ENCODE measurements at places on chromosomes 16 and 17. TPM values are rescaled to one million over a fixed set of nuclear protein-coding genes. Genes with fewer than 3 reads are reported as not detected.
A peak's percentile ranks its signal among the peaks of the same experiment; 100 is the strongest.

The KRTAP2-3 gene
- not detected for total RNA-seq

DNA sequence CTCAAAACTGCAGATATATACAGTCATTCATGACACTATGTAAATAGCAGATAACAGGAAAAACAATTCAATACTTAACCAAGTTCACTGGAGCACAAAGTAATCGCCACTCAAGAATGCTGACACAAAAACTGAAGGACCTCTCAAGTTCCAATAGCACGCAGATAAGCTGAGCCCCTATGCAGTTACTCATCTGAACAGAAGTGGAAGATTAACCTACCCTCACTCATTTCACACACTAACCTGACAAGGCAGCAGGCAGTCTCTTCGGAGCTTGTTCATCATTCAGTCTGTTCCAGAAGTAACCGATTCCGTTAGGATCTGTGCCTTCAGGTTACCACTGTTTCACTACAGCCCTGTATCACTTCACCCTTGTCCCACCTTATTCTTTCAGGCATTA is 6.0 kb downstream of the HELZ start:
- DNase-seq = no peak

The NRN1L gene
- total RNA-seq = 0.67 TPM

The KRTAP4-3 gene
- total RNA-seq = not detected

DNA sequence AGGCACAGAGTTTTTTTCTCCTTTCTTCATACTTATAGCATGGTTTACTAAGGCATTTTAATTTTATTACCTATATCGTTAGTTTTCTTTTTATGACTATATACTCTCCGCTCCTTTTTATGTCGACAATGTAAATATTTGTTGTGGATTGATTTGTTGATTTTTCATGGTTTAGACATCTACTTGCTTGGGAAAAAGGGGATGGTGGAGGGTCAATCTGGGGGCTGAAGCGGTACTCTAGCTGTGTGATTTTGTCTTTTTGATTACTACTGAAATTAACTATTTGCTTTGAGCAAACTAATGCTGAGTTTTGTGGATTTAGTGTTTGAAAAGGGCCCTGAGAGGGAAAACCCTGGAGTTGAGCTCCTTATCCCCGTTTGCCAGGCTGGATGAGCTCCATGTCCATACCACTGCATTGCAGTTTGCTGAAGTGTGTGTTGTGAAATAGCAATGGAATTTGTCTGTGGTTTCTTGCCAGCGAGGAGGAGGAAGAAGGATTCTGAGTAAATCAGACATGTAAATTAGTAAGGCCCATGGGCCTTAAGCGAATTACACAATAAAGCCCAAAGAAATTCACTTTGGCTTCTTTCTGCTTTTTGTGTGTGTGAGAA is 72.0 kb downstream of the FTO start:
- DNase-seq = peak; percentile 51

The HGS gene
- 98.5 TPM for total RNA-seq

GRCh38 chr17:58344791-58345157 is 7.2 kb downstream of the SUPT4H1 start:
- no peak for DNase-seq

DNA sequence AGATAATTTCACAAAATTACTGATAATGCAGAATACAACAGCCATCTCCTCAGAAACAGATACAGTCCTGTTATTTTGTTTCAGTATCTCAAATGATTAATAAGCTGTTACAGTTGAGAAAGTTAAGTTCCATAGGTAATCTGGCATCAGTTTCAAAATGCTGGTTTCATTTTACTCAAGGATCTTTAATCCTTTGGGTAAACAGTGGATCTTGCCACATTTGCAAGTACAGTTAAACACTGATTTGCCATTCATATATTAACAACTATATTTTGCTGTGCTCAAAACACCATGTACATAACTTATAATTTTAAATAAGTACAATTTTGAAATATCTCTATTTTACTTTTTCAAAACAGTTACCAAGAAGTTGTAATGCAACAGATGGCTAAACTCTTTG is 31.2 kb downstream of the RPGRIP1L start:
- no peak for DNase-seq

The NPIPA5 gene
- 1.2 TPM for total RNA-seq

GRCh38 chr17:79609673-79610645 is 892 bp downstream of the RBFOX3 start:
- DNase-seq = no peak

GRCh38 chr16:65142276-65142675 is 20.4 kb upstream of the CDH11 start:
- no peak for DNase-seq

The FAM171A2 gene
- total RNA-seq = 0.24 TPM

The PHKB gene
- total RNA-seq = 90.4 TPM
